ENCODE measurements at places on chromosomes 2 and 18.

DNA sequence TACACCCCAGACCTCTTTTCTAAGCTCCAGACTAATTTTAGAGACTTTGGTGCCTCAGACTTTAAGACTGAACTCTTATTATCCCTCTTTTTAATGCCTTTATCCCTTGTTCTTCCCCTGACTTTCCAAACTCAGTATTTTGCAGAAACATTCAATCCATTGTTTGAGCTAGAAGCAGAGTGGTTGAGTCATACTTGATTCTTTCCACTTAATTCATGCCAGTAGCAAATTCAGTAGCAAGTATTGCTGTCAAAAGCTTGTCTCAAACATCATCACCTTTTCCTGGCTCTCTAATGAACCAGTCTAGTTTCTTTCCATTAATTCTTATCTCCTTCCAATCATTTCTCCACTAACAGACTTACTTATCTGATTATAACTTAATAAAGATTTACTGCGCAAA is 699.7 kb upstream of the ZNF804A start:
- no peak for DNase-seq

DNA sequence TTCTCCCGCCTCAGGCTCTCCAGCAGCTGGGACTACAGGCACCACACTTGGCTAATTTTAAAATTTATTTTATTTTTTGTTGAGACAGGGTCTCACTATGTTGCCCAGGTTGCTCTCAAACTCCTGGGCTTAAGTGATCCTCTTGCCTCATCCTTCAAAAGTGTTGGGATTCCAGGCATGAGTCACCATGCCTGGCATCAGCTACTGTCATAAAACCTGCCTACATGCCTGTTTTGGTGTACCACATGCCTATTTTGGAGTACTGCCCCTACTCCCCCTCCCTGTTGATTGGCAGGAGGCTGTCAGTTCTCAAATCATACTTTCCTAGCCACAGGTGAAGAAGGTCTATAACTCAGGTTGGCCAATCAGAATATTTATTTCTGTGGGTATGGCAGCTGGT is 64.0 kb downstream of the CHST9 start:
- DNase-seq = no peak

- DNase-seq = no peak
These were observed 131.0 kb downstream of the CCDC85A start for GRCh38 chr2:56314796-56315195.

GRCh38 chr2:216643986-216644659 is 10.9 kb downstream of the IGFBP2 start:
- DNase-seq = no peak

GRCh38 chr18:57854726-57855125 is 51.6 kb upstream of the ATP8B1 start:
- no peak for DNase-seq

DNA sequence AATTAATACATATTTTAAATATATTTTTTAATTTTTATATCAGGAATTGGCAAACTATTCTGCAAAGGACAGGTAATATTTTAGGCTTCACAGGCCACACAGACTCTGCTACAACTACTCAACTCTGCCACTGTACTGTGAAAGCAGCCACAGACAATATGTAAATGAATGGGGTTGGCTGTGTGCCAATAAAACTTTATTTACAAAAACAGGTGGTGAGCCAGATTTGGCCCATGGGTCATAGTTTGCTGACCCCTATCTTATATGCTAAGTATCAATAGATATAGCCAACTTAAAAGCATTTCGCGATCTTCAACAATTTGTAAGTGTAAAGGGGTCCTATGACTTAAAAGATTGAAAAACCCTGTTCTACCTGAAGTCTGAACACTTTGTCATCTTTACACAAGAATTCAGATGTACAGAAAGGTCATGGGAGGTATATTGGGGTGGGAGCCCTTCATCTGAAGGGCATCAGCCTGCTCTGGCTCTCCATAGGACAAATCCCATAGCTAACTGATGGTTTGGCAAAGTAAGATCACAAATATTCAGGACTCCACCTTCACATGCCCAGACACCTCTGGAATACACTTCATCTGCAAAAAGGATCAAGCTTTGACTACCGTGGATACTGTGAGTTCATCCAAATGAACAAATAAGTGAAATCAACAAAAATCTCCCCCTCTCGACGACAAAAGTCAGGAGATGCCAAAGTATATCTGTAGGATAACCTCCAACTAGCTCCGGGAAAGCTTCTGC is 65.9 kb downstream of the C1D start:
- DNase-seq = no peak

DNA sequence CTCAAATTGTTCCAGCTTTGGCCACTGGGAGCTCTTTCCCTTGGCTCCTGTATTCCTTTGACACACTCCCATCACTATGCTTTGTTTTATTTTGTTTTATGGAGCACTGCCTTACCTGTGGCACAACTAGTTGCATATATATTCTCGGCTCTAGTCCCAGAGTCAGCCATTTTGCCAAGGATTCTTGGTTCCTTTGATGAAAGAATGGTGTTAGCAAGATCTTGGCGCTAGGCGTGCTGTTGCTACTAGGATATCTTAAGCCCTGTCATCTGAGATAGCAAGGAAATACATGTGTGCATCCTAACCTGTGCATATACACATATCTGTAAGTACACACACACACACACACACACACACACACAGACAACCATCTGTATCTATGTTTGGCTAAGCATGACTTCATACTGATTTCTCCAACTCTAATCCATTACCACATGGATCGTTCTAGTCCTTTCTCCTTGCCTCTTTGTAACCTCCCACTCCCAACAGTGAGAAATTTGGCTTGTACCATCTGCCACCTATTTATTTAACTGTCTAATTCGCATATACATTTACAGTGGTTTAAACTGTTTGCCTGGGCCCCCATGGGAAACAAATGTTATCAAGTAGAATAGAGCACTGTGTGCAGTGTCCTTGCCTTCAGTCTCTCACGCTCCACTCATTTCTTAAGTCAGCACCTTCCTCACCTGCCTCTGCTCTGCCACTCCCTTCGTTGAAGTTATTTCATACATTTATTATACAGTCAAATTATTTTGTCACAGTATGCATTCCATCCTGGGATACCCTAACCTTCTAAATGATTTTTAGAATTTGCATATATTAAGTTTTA is 137.5 kb upstream of the MAP3K20 start:
- no peak for DNase-seq

DNA sequence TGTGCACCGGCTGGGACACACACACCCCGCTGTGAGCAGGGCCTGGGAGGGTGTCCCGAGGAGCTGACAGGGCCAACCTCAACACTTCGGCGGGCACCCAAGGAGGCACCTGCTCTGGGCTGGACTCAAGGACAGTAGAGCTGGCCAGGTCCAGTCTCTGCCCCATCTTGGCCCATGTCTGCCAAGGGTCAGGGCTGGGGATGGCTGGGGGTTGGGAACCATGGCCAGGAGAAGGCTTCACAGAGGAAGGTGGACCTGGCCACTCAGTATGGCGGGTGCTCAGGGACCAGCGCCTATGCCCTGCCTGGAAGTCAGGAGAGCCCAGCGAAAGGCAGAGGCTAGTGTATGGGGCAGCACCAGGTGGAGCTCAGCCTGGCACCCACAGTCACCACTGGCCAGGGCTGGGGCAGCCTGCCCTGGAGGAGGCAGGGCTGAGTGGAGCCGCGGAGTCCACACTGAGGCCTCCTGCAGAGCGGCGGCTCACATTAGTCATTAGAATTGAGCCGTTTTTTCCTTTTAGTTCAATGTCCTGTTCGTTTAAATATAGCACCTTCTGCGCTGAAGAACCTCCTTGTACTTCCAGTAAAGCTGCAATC is 4.2 kb downstream of the ERFE start:
- DNase-seq = no peak

All from CD4-positive, alpha-beta T cell treated with Interleukin-4 for 1 hour (primary cell).